ENCODE measurements at places on chromosomes 11 and 22.

GRCh38 chr11:134980819-134981710 is 569.0 kb upstream of the B3GAT1 start:
- no peak for DNase-seq

GRCh38 chr11:80521592-80521991 is 1080.8 kb upstream of the TENM4 start:
- DNase-seq = no peak

GRCh38 chr11:75668451-75669297 is at the start of gene MAP6:
TSS of gene MAP6 (minus strand) at chr11:75669038. CDS start at chr11:75668369, 669 bp downstream.
- peak; percentile 44 for DNase-seq

GRCh38 chr11:126951465-126951864 is 49.1 kb downstream of the KIRREL3 start:
- no peak for DNase-seq

DNA sequence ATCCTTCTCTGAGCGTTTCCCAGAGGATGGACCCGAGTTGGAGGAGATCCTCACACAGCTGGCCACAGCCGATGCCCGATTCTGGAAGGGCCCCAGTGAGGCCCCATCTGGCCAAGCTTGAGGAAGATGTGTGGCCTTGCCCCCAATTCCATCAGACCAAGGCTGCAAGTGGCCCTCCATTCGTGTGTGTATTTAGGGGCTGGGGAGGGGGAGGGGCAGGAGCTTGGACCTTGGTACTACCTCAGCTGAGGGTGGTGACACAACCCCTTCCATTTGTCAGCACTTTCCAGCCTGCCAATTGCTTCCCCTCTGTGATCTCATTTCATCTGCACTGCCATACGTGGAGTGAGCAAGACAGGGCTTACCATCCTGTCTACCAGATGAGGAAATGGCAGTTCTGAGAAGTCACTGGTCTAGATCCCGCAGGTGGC is 1.3 kb upstream of the BBS1 start:
- no peak for DNase-seq

- no peak for DNase-seq
These were observed 39.6 kb upstream of the CHRM4 start for GRCh38 chr11:46431211-46431610.

DNA sequence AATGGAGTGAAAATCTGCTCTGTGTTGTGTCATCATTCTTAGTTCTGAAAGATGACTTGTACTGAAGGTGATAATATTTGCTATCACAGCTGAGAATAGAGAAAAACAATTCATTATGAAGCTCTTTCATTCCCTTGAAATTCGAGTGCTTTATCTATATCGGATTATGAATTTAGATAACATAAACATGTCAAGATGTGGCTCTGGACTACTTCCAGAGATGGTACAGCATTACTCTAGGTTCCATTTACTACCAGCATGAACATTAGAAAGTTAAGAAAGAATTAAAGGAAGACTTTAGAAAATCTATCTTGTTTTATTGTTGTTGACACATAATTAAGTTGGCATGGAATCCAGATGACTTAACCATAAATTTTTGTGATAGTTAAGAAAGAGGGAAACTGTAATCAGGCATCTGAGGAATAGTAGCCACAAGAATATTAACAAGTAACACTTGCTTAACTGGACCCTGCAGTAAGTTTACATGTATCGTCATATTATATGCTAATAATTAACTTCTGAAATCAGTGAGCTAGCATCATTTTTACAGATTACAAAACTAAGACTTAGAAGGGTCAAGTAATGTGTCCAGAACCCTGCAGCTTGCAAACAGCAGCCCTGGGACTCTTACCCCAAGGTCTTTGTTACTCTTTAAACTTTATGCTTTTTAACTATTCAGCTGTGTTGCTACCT is 182.6 kb downstream of the DDX10 start:
- DNase-seq = no peak

DNA sequence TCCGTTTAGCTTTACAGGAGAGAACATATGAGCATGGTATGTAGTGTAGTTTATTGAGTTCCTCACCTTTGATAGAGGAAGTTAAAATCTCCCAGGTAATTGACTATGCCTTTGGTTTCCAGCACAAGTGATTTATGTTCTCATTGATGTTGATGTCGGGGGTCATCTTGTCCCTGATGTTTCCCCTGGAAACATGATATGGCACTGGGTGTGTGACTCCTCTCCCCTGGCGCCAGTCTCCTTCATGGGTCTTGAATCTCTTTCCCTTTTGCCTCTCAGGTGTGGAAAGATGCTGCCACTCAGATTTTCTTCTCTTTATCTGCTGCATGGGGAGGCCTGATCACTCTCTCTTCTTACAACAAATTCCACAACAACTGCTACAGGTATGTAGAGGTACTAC is 28.3 kb downstream of the SLC6A5 start:
- no peak for DNase-seq

- DNase-seq = no peak
These were observed 79.1 kb downstream of the SERGEF start for GRCh38 chr11:17933708-17934107.

GRCh38 chr11:31801298-31801702 is 9.8 kb downstream of the PAX6 start:
- no peak for DNase-seq

GRCh38 chr11:58647141-58647699 is 24.8 kb downstream of the CNTF start:
- no peak for DNase-seq
